ENCODE measurements at places on chromosomes 3 and 15.

DNA sequence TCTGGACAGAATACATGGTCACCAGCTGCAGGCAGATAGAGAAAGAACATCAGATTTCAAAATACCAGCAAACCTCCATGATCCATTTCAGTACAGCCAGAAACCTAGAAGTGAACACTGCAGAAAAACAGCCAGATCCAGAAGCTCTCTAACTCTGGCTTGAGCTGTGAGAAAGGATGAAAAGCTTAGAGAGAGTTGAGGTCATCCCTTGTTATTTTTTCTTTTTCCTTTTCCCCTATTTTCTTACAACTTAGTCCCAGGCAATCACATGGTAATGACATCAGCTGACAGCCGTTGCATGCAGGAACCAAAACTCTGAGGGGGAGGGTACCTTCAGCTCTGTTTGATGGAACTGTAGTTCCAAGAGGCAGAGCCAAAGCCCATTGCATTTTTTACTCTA, 113.2 kb downstream of the TCF12 start:
- no peak for DNase-seq

- DNase-seq, result no peak
These were observed 328.3 kb downstream of the OXSM start for GRCh38 chr3:26118165-26118564.

GRCh38 chr3:65633018-65633638, 405.6 kb downstream of the MAGI1 start:
- DNase-seq, result no peak

DNA sequence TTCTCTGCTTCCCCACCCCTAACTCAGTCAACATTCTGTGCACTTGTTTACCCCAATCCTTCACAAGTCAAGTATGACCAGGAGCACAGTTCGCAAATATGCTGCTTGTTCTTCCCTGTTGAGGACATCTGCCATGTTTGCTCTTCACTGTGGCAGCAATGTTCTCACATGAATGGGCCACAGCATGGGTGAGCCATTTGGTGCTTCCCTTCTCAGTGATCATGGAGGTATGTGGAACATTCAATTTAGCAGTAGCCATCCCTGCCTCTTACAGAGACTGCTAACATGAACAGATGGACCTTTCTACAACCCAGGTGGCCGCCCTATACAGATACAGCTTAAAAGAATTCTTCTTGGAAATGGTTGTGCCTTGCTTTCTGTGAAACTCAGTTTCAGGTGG, 660.1 kb upstream of the SGO1 start:
- DNase-seq, result no peak

- no peak for DNase-seq
These were observed 10.6 kb downstream of the SETMAR start for GRCh38 chr3:4313606-4314293.

GRCh38 chr3:127808197-127808596, 14.1 kb downstream of the MGLL start:
- DNase-seq, result no peak

- DNase-seq, result no peak
These were observed 8.9 kb upstream of the RPS27L start for GRCh38 chr15:63166219-63166618.

- no peak for DNase-seq
These were observed 40.9 kb downstream of the SEMA3G start for GRCh38 chr3:52403955-52404354.

- DNase-seq, result no peak
These were observed 324.2 kb upstream of the TGFBR2 start for GRCh38 chr3:30282154-30282696.

- DNase-seq, result no peak
These were observed 284.4 kb upstream of the WNT5A start for GRCh38 chr3:55771503-55771902.

DNA sequence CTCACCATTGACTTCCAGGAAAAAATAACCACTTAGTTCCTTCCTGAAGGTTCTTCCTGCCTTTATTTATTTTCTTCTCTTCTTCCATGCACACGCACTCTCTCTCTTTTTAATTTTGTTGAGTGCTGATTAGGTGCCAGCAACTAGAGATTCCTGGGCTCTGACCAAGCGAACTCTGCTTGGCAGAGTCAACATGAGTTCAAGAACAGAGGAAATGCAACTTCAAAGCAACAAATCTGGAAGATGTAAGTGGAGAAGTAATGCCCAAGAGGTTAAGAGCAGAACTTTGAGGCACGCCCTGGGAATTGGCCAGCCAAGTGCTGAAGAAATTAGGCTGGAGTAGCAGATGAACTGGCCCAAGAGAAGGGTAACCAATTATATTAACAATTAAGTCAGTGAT, 8.5 kb downstream of the ERC2 start:
- DNase-seq, result no peak

- DNase-seq, result no peak
These were observed 4.0 kb downstream of the TEX9 start for GRCh38 chr15:56369234-56369633.

- DNase-seq, result no peak
These were observed 45.9 kb downstream of the FSTL1 start for GRCh38 chr3:120404876-120405275.

DNA sequence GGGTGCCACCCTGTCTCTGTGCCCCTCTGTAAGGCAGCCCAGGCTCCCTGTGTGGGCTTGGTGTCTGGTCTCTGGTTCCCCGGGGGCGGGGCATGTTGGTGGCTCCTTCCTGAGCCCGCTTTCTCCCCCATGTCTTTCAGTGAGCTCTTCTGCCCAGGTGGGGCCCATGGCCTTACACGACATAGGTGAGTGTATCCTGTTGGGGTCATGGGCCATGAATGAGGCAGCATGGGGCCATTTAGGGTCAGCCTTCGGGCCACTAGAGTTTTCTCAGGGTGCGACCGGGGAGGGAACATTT, 195.1 kb downstream of the UBE3A start:
- no peak for DNase-seq

DNA sequence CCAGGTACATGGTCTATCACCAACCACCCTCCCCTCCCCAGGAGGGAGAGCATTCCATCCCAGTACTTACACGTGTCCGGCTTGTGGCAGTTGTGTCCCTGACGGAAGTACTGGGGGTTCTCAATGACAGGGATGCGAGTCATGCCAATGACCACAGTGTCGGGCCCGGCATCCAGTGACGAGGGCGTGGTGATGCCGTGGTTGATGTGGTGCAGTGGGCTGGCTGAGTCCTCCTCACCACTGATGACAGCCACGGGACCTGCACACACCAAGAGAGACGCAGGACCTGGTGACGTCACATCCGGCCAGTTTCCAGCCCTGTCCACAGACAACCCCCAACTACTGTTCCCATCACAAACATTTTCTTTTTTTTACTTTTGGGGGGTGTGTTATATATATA, 223.8 kb downstream of the NTRK3 start:
- DNase-seq, result no peak

- no peak for DNase-seq
These were observed 1.5 kb downstream of the TCAIM start for GRCh38 chr3:44340058-44340395.

GRCh38 chr3:171044835-171045793, 18.6 kb upstream of the SLC2A2 start:
- no peak for DNase-seq

- no peak for DNase-seq
These were observed 34.7 kb downstream of the NIPA2 start for GRCh38 chr15:22872936-22873701.

DNA sequence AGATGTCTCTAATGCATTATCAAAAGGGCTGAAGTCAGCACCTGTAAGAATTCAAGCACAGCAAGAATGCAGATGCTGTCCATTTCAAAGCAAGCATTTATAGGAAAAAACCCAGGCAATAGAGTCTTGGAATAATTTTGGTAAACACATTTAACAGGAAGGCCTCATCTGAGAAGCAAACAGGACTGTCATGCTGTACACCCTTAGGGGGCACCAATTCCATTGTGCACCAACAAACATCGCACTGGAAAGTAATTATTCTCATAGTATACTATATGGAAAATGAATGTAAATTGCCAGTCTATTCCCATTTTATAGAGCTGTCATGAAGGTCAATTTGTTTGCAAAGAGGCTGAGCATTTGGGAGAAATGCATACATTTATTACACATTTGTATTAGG, 247.3 kb upstream of the SUCLG2 start:
- no peak for DNase-seq

GRCh38 chr15:58717357-58717756, 32.1 kb downstream of the ADAM10 start:
- no peak for DNase-seq

- DNase-seq, result no peak
These were observed 270.2 kb upstream of the CHRM5 start for GRCh38 chr15:33698126-33698525.

DNA sequence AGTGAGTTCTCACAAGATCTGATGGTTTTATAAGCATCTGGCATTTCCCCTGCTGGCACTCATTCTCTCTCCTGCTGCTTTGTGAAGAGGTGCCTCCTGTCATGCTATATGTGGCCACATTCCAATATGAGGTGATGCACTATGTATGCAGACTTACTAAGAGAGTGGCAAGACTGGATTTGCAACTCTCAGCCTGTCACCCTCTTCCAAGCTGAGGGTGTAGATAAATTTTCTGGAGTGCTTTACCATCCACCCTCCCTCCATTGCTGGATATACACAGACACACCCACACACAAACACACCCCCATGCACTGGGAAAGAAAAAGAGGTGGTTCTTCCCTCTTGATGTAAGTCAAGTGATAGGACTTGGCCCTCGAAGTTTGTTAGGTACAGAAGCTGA, 30.2 kb upstream of the CHMP2B start:
- DNase-seq, result no peak

DNA sequence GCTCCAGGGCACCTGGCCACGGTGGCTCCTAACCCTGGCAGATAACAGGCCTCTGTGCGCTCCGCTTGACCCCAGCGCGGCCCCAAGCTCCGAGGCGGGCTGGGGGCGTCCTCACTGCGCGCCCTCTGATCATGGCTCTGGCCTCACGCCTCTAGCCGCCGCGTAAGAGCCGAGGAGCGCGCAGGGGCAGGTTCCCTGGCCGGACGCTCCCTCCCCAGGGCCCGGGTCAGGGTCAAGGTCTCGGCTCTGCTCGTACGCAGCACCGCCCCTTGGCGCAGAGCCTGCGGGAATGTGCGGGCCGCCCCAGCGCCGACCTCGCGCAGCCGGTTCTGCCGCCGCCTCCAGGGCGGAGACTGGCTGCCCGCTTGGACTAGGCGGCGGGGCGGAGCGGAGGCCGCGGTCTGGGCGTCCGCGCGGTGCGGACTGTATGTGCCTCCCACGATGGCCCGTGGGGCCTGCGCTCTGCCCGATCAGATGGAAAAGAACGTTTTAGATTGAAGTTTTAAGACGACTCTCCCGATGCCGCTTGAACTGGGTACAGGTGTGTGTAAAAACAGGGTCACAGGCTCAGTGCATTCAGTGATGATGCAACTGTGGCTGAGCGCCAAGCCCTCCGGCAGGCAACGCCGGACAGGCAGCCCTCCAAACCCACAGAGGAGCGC, 40.8 kb downstream of the CHST14 start:
- peak; percentile 44 for DNase-seq

- no peak for DNase-seq
These were observed 1.7 kb downstream of the RASL12 start for GRCh38 chr15:65066001-65066634.

DNA sequence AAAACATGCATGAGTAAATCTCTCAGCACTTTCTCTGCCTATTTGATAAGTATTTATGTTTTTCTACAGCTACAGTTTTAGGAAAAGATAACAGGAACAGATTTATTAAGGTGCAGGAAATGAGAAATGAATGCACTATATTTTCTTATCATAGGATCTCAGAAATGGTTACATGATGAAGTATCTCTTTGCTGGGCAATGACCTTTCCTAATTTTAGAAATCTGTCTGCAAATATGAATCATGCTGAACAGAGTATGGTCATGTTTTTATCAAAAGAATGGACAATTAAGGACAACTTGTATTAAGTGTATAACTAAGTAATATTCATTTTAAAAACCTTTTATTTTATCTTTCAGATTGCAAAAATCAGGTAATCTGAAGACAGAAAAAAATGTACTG, 53.8 kb upstream of the SPPL2A start:
- no peak for DNase-seq

GRCh38 chr3:79016587-79017376, 751.0 kb downstream of the ROBO1 start:
- DNase-seq, result no peak

- no peak for DNase-seq
These were observed 185.2 kb downstream of the KLF13 start for GRCh38 chr15:31511707-31512310.

- DNase-seq, result no peak
These were observed 635 bp upstream of the RCN2 start for GRCh38 chr15:76930831-76931396.

DNA sequence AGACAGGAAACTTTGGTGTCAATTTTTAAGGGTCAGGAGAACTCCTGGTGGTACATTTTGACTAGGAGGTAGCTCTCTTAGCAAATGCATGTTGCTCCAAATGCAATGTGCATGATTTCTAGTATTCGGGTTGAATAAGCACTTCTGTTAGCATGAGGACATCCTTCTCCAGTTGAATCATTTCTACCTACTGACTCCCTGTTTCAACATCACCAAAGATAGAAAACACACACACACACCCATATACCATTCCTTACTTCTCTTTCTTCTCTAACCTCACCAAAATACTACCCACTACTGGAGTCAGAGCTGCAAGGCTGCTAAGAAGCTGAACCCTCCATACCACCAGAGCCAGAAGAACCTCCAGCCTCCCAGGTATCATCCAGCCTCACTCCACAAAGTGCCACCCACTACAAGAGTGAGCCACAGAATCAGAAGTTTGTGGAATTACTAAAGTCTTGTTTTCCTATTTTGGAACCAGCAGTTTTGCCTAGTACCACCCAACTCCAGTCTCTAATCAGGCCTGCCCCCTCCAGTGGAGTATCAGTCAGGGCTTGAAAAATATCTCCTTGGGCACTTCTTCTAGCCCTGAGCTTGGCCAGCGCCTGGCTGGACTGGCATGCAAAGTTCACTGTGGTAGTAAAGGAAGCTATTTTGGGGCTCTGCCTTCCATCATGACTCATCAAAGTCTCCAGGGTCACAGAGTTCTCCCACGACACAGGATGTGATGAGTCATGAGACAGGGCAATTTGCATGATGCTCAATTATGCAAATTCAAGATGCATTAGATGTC, 110.3 kb downstream of the CYP19A1 start:
- peak; percentile 69 for DNase-seq

DNA sequence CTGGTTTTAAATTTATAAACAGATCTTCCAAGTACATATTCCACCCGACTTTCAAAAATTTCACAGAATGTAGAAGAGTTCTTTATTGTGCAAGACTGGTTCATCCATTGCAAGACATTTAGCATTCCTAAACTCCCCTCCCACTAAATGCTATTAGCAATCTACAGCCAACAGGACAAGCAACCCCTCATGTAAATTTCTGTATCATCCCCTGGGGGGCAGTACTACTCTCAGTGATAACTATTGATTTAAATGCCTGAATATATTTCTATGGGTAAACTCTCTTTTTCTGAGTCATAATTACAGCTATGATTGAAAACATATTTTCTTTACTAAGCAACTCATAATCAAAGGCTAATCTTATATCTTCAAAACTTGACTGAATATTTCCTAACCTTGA, 10.7 kb upstream of the SLC15A2 start:
- peak; percentile 6 for DNase-seq

- no peak for DNase-seq
These were observed 85.8 kb downstream of the KCNAB1 start for GRCh38 chr3:156206157-156206556.

GRCh38 chr3:152556731-152557254, 278.1 kb upstream of the P2RY1 start:
- DNase-seq, result no peak

Measured in GM19239 (cell line).